ENCODE measurements at places on chromosomes 4 and X.

DNA sequence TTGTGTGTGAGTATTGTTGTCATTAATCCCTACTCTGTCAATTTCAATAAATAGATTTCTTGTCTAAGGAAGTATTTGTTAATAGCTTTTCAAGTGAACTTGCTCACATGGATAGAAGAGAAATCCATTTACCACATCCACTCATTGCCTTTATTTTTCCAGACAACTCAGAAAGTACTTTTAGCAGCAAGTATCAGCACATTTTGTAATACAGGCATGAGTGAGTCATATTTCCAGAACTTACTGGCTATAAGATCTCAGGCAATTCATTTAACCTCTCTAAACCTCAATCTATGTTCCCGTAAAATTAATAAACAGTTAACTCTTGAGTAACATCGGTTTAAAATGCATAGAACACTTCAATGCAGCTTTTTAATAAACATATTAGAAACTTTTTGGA is 317.9 kb upstream of the PCDH7 start:
- no peak for DNase-seq

DNA sequence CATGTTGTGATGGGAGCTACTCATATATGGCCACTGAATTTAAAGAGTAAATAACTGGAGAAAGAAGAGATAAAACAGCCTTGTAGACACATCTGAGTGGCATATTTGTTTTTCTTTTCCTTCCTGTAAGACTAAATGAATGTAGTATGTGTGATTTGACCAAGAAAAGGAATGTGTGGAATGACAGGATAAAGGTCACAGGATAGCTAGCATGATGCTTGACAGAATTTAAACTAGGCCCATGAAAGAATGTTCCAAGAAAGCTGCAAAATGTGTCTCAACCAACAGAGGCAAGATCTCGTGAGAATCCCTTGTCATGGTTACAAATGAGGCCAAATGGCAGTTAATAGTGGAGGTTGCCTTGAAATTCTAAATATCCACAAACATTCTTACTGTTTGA is 137.0 kb downstream of the KCNIP4 start:
- no peak for DNase-seq

GRCh38 chrX:29665532-29665931 is 549.8 kb upstream of the MAGEB2 start:
- no peak for DNase-seq

DNA sequence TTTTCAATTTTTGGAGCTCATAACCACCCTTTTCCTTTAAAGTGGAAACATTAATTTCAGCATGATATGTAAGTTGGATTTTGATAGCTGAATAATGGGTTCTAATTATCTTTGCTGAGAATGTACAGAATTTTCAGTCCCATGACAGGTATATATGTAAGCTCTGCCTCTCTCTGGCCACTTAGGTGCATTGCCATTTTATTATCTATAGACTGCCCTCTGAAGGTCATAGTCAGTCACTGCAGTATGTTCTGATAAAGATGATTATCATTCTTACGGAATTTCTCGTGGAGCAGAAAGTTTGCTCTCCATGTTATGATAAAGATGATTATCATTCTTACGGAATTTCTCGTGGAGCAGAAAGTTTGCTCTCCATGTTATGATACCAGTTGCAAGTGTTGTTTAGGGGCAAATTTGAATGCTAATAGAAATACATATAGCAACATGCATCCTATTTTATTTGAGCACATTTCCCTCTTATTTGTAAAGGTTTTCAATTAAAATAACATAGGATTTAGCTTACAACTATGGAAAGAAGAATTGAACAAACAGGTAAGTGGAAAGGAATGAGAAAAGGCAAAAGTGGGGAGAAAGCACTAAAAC is 10.4 kb downstream of the AFP start:
- DNase-seq: no peak

GRCh38 chrX:130109429-130110378 is 593 bp downstream of the ELF4 start:
- no peak for DNase-seq

DNA sequence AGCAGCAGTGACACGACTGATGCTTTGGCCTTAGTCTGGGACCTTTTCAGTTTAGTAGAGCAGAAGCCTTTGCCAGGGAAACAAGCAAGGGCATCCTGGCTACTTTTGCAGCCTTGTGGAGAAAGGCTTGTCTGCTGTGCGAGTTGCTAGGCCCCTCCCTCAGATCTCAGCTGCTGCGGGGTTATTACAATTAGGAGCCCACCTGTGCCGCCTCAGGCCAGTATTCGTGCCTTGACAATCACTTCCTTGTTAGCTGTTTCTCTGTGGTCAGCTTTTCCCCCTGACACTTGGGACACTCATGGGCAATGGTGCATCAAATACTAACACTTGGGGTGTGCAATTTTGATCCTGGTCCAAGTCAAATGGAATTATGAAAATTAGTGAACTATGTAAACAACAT is 67.9 kb downstream of the SH2D1A start:
- DNase-seq: no peak

DNA sequence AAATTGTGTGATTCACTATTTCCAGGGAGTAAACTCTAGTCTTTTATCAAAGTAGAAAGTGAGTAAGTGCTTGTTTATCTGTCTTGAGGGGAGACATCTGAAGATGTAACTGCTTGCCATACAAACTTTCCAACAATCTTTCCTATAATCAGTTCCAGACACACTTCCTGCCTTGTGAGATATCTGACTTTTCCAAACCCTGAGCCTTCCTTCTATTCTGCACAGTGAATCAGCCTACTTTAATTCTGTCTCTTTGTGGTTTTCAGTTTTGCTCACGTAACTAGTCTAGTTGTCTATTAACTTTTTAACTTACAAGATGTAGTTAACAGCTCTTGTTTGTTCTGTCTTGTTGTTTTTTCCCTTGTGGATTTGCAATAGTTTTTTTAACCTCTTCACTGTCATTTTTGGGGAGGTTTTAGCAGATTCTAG is 947.8 kb downstream of the C4orf33 start:
- no peak for DNase-seq

All from activated T-cell treated with anti-CD3 and anti-CD28 coated beads for 48 hours (primary cell).